ENCODE measurements at places on chromosomes 16 and 17. TPM values are rescaled to one million over a fixed set of nuclear protein-coding genes. Genes with fewer than 3 reads are reported as not detected.

Gene LPO
- not detected for total RNA-seq

Gene NRN1L
- not detected for total RNA-seq

Gene MGAT5B
- total RNA-seq: 21.1 TPM

Gene MILR1
- 1.7 TPM for total RNA-seq

Gene PDE6G
- 3.1 TPM for total RNA-seq

Gene SSTR5
- 0.38 TPM for total RNA-seq

Gene KRTAP9-8
- total RNA-seq: not detected

Gene NOD2
- 0.05 TPM for total RNA-seq

Data from A549 treated with Hydrocortisone at 1 μM for 4 hours (cell line).